Thyroid gland (tissue), 4 donors: ENCODE measurements at places on chromosomes 13 and 19. TPM values are rescaled to one million over a fixed set of nuclear protein-coding genes. Genes with fewer than 3 reads are reported as not detected.
A peak's percentile ranks its signal among the peaks of the same experiment; 100 is the strongest.

PRSS57 gene
- total RNA-seq, result not detected

DNA sequence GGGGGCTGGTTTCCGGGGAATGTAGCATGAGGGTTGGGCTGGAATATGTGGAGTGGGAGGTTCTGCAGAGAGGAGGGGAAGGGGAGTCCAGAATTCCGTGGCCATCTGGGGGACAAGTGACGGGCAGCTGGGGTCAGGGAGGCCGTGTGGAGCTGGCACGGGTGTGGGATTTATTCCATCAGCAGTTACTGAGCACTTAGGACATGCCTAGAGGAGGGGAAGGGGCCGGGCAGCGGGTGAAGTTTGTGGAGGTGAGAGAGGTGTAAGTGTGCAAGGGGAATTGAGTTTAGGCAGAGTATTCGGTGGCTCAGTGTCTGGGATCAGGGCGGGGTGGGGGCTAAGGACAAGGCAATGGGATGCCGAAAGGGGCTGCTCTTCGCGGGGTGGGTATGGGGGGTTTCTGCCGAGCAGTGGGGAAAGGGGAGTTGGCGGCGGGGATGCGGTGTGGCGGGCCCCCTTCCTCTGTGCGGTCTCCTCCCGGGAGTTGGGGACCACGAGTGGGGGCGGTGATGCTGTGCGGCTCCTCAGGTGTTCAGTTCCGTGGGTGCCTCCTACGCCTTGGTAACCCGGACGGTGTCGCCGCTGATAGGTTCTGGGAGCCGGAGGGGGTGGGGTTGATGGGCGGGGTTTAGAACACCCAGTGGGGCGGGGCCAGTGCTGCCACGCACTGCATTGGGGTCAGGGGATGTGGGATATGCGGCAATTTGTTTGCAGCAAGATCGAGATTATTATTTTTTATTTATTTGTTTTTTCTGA lies 5.4 kb downstream of the CCDC61 start:
- peaks cover 25% of the 10 kb centered on the region for H3K4me1 ChIP-seq
- H3K27me3 ChIP-seq, result no peaks in the 10 kb centered on the region
- H3K4me3 ChIP-seq, result no peak overlapping the region
- DNase-seq, result peak; percentile 41

- no peak overlapping the region for H3K27ac ChIP-seq
- no peaks in the 10 kb centered on the region for H3K27me3 ChIP-seq
- H3K4me3 ChIP-seq, result no peak overlapping the region
- no peaks in the 10 kb centered on the region for H3K4me1 ChIP-seq
- DNase-seq, result no peak
Measured at GRCh38 chr19:52660981-52661380, 22.8 kb upstream of the ZNF83 start.

FUT1 gene
- 1.7 TPM for total RNA-seq

DNA sequence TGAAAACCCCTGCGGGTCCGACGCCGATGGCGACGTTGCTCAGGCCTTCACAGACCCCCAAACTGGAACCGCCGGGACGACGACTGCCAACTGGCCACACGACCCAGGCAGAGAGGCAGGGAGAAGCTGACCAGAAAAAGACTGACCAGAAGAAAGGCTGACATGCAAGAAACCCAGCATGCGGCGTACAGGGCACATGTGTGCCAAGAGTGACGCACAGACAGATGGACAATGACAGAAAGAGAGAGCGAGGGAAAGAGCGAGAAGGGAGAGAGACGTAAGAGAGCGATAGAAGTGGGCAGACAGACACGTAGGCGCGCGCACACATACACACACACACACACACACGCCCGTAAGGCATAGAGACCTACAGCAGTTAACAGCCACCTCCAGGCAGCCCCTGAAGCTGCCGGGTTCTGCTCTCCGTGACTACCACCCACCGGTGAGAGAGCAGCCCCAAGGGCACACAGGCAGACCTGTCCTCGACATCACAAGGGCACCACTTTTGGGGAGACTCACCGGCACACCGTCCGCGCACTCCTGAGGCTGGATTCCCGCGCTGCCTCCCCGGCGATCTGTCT lies 67.2 kb upstream of the ZNF527 start:
- peak overlapping the region; percentile 44 for H3K27ac ChIP-seq
- H3K4me1 ChIP-seq, result peaks cover 4% of the 10 kb centered on the region
- H3K27me3 ChIP-seq, result no peaks in the 10 kb centered on the region
- DNase-seq, result no peak
- H3K36me3 ChIP-seq, result no peaks in the 10 kb centered on the region

FCHO1 gene
- total RNA-seq, result 0.40 TPM

GRCh38 chr13:112990783-112991182 lies 21.8 kb downstream of the MCF2L start:
- peaks cover 8% of the 10 kb centered on the region for H3K4me1 ChIP-seq
- H3K4me3 ChIP-seq, result no peak overlapping the region
- peak; percentile 20 for DNase-seq
- H3K27ac ChIP-seq, result no peak overlapping the region
- H3K36me3 ChIP-seq, result no peaks in the 10 kb centered on the region
- no peaks in the 10 kb centered on the region for H3K27me3 ChIP-seq
